ENCODE measurements at places on chromosomes 7 and 10. TPM values are rescaled to one million over a fixed set of nuclear protein-coding genes. Genes with fewer than 3 reads are reported as not detected.

- no peak for DNase-seq
Measured at GRCh38 chr10:71431239-71432100, 34.8 kb downstream of the CDH23 start.

DNA sequence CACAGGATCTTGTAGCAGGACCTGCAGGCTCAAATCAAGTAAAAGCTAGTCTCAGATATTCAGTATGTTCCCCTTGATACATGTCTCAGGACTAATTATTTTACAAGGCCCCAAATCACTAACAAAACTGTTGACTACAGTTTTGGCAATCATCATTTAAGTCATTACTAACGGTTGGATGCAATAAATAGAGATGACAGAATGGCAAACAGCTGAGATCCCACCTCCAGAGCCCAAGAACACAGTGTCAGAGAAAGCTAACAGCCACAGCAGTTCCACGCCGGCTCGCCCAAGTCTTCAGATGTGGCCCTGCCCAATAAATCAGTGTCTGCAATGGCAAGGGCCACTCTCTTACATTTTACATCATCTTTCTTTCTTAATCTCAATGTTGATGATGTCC lies 87.6 kb downstream of the CTBP2 start:
- DNase-seq: no peak

DNA sequence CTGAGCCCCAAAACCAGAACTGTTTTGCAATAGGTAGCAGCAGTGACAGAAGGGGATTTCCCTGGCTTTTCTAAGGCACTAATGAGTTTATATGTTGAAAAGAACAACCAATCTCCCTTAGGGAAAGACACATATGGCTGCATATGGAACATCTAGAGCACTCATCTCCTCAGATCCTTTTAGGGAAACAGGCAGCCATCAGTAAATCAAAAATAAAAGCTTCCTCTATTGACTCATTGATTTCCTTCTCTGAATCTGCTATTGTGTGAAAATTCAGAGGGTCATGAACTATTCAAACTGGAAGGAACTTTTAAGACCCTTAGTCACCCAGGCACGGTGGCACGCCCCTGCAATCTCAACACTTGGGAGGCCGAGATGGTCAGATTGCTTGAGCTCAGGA lies 110.9 kb upstream of the NANOS1 start:
- no peak for DNase-seq

DNA sequence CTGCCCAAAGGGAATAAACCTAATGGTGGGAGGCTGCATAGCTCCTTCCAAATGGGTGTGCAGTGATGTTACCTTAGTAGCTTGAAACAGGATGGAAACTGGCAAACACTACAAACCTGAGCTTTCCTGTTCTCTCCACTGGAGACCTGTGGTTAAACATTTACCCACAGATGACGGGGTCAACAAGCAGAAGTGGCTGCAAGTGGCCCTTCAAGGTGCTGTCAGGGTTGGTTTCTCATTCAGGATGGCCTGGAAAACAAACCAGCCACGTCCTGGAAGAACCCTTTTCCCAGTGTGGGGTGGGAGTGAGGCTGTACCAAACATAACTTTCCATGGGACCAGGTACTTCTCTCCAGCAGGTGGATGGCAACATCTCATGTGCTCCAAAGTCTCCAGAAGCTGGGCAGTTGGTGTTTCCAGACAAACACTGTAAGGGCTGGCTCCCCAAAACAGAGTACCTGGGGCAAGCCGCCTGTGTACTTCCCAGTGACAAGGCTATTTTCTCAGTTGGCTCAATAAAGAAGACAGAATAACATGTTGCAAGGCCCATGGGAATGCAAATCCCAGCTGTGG lies 67.5 kb downstream of the DNAJB9 start:
- no peak for DNase-seq

Gene OR2A1
- not detected for total RNA-seq
